ENCODE measurements at places on chromosomes 12 and 14.

GRCh38 chr14:71399057-71399487 lies 491.8 kb downstream of the PCNX1 start:
- DNase-seq = no peak

DNA sequence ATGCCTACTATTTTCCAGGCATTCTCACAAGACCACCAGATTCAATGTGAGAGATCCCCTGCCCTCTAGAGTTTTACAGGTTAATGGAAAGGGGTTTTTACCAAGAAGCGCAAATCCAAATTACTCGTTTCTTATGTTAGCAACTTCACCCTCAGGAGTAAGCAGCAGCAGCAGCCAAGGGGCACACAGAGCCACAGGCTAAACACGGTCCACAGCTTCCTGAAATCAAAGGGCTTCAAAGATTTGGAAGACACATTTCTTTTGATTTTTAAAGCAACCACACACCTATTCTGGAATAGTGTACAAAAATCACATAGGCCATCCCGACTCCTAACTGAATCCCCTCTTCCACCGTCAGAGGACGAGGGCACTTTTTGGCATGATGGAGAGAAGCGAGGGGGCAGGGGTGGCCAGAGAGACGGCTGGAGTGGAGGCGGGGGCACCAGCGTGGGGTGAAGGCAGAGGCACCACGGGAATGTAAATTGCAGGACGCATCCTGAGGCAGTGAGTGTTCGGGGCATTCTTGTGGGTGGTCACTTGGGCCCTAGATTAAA lies 107.0 kb downstream of the ARF6 start:
- no peak for DNase-seq

- DNase-seq = peak; percentile 41
Observed at GRCh38 chr14:24941719-24942118, 108.2 kb downstream of the STXBP6 start.

- DNase-seq = no peak
Observed at GRCh38 chr12:71626098-71626497, 37.5 kb downstream of the ZFC3H1 start.

GRCh38 chr14:55789406-55789805 lies 209.4 kb downstream of the KTN1 start:
- DNase-seq = no peak

- no peak for DNase-seq
Observed at GRCh38 chr12:106908561-106908960, 47.1 kb upstream of the TMEM263 start.

DNA sequence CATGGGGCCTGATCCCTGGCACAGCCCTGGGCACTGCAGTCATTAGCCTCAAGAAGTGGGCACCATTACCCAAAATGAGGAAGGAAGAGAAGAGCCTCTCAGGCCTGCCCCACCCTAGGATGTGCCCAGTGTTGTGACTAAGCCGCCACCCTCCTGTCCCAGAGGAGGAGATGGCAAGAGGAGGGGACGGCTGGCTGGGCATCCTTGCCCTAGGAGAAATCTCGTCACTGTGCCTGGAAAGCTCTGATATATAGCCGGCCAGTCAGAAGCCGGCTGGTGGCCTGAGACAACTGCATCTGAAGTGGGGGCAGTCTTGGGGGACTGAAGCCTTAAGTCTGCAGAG lies 115.2 kb downstream of the LGMN start:
- DNase-seq = no peak

GRCh38 chr12:113889076-113889475 lies 77.0 kb downstream of the RBM19 start:
- no peak for DNase-seq

DNA sequence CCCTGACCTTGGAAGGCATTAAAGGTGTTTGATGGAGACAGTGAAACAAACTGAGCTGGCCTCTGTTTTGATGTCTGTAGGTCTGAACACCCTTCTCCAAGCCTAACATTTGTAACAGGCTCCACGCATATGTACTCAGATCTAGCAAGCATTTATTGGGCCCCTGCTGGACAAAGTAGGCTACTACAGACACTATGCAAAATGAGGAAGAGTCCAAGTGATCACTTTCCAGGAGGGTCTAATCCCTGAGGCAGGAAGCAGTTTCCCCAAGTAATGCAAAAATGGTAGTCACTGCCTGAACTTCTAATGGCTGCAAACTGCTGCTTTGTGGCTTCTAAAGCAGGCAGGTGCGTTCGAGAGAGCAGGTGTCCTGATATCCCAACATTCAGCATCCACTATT lies 405.8 kb downstream of the MED13L start:
- peak; percentile 64 for DNase-seq

DNA sequence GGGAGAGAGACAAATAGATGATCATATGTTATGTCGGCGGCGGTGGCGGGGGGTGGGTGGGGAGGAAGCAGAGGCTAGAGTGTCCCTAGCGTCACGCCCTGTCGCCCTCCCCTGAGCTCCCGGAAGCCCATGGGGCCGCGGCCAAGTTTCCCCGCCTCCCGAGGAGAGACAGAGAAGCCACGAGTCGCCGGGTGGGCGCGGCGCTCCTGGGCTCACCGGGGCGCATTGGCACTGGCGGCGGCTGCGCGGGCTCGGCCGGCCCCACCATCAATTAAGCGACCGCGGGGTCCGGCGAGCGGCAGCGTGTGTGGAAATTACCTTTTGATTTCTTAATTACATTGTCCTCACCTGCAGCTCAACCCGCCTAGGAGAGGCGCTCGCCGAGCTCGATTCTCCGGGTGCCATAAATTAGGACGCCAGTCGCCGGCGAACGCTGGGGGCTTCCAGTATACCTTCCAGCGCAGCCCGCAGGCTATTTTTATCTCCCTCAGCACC lies 119.9 kb upstream of the LHX5 start:
- no peak for DNase-seq

- DNase-seq = no peak
Observed at GRCh38 chr12:108368089-108368488, 29.0 kb upstream of the CMKLR1 start.

- DNase-seq = no peak
Observed at GRCh38 chr12:111169032-111169431, 199.9 kb downstream of the PHETA1 start.

DNA sequence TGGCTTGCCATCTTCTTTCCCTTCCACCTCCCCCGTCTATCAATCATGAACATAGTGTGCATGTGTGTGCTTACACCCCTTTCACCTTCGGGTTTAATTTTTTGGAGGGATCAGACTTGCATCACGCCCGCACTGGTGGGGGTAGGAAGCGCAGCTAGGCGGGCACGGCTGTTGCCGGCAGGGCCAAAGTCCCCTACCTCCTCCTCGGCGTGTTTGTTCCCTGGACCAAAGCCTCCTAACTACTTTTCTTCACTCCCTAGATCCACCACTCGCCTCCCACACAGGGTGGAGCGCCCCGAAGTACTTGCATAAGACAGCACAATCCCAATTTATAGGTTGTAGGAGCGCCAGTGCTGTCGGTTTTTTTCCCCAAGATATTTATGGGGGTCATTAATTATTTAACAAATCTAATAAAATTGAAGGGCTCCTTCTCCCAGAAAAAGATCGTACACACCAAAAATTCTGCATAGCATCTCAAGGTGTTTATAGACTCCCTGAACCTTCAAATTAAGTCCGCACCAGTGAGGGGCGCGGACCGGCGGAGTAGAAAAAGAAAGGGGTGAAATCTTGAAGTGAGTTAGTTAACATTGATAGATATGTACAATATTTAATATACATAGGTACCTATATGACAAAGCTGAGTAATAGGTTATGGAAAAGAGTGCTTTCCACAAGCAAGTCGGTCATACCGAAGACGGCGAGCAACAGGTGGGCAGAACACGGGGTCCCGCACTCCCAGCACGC lies 717 bp downstream of the PKP2 start:
- DNase-seq = no peak

DNA sequence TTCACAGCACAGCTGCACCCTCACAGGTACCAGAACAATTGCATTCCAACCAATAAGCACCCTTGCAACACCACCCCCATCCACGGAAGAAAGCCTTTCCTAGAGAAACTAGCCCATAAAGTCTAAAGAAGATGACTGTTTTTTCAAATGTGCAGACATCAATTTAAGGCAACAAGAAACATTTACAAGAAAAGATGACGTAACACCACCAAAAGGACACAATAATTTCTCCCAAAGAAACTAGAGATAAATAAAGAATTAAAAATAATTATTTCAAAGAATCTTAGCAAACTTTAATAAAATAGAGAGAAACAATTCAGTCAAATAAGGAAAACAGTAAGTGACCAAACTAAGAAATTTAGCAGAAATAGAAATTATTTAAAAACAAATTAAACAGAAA lies 352.3 kb upstream of the ATXN7L3B start:
- no peak for DNase-seq

DNA sequence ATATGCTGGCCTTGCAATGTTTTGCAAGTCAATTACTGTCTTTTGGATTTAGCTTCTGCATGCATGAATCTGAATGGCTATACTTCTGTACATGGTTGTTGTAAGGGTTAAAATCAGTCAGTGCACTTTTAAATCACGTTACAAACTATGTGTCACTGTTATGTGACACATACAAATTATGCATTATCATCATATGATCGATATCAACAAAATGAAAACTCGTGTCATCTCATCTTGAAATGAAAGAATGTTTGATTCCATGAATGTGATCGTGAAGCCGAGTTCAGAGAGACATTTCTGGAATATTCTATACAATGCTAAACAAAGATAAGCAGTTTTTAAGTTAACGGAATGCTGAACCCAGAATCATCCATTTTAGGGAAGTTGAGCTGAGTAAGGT lies 116.5 kb downstream of the HMGA2 start:
- no peak for DNase-seq

GRCh38 chr12:57057067-57057751 lies 7.3 kb upstream of the MYO1A start:
- DNase-seq = no peak

- no peak for DNase-seq
Observed at GRCh38 chr12:2529807-2530206, 265.0 kb upstream of the FKBP4 start.

- no peak for DNase-seq
Observed at GRCh38 chr14:98513558-98513957, 758.4 kb downstream of the BCL11B start.

- DNase-seq = no peak
Observed at GRCh38 chr12:69492739-69493138, 22.6 kb downstream of the FRS2 start.

- DNase-seq = no peak
Observed at GRCh38 chr12:66036317-66036716, 94.2 kb downstream of the LLPH start.

DNA sequence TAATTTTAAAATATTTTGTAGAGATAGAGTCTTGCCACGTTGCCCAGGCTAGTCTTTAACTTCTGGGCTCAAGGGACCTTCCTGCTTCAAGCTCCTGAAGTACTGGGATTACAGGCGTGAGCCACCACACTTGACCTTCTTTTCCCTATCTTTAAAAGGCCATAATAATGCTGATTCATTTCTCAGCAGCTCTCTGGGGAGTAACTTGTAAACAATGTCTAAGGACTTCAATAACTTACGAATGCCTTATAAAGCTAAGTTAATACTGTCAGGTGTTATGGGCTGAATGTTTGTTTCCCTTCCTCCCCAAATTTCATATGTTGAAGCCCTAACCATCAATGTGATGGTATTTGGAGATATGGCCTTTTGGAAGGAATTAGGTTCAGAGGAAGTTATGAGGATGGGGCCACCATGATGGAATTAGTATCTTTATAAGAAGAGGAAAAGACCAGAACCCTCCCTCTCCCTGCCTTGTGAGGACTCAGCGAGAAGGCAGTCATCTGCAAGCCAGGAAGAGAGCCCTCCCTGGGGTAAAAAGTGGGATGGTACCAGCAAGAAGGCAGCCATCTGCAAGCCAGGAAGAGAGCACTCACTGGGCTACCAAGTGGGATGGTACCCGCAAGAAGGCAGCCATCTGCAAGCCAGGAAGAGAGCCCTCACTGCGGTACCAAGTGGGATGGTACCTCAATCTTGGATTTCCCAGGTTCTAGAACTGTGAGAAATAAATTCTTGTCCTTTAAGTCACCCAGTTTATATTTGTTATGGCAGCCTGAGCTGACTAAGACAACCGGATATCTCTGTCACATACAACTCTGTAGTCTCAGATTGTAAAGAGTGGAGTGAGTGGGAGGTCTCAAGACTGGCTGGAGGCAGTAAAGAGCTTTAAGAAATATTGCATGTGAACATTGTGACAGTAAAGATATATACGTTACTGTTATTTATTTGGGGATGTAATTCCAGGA lies 16.3 kb upstream of the YBX3 start:
- DNase-seq = no peak

DNA sequence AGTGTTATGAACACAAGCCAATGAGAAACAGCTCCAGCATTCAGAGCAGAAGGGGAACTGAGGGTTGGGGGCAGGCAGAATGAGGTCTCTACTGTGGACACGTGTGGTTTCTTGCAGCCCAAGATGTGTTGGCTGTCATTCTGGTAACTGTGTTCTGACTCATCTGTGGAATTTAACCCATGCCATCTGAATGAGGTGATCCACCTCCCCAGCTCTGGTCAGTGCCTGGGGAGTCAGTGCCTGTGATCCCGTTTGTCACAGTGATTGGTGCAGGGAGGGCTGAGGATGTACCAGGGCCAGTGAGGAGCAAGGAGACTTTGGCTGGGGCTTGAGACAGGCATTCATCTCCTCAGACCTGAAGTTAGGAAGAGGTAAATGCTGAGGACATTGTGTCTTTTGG lies 216.8 kb downstream of the MSRB3 start:
- DNase-seq = no peak

DNA sequence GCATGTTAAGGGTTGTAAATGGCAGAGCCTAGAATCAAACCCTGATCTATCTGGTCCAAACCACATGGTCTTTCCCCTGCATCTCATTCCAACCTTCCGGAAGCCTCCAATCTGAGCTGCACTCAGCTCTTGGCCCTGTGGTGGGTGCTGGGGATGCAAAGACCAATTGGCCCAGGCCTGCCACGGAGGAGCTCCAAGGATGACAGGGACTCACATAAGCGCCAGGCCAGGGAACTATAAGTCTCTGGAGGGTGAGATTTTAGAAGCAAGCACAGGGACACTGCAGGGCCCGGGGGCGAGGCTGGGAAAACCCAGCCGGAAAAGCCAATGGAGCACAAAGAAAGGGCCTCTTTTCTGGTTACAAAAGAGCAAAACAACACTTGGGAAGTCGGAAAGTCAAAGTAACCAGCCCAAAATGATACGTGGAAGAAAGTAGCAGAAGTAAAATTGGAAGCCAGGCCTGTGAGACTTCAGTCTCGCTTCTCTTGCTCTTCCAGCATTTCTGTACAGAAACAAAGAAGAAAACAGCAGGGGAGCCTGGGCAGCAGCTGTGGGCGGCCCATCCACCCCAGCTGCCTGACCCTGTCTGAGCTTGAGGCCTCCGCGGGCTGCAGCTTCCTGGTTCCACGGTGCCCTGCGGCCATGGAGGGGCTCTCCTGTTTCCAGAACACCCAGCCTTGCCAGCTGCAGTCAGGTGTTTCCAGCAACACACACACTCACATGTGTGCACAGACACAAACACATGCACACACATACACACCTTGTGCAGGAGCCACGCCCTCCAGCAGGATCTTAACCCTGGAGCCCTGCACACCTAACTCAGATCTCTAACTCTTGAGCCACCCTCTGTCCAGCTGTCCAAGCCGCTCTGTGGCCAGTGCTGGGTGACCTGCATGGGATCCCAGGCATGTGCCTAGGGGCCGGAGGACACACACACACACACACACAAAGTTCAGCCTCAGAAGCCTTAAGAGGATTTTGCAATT lies 178.2 kb downstream of the BCL11B start:
- DNase-seq = no peak

- no peak for DNase-seq
Observed at GRCh38 chr14:103361867-103362266, 23.3 kb upstream of the MARK3 start.
